Cerebellar nuclear complex (tissue), 1 donor: ENCODE measurements at places on chromosomes 1 and 21.

DNA sequence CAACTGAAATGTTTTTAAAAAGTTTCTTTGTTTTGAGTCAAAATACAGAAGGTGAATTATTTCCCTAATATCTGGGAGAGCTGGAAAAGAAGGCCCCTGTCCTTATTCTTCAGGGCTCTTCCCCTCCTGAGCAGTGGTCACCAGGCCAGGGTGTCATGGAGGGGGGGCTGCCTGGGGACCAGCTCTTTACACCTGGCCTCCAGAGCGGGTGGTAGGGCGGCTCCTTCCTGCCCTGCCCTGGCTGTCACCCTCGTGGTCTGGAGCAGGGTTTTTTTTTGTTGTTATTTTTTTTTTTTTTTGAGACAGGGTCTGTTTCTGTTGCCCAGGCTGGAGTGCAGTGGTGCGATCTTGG lies 6.6 kb downstream of the SKI start:
- no peak for DNase-seq

DNA sequence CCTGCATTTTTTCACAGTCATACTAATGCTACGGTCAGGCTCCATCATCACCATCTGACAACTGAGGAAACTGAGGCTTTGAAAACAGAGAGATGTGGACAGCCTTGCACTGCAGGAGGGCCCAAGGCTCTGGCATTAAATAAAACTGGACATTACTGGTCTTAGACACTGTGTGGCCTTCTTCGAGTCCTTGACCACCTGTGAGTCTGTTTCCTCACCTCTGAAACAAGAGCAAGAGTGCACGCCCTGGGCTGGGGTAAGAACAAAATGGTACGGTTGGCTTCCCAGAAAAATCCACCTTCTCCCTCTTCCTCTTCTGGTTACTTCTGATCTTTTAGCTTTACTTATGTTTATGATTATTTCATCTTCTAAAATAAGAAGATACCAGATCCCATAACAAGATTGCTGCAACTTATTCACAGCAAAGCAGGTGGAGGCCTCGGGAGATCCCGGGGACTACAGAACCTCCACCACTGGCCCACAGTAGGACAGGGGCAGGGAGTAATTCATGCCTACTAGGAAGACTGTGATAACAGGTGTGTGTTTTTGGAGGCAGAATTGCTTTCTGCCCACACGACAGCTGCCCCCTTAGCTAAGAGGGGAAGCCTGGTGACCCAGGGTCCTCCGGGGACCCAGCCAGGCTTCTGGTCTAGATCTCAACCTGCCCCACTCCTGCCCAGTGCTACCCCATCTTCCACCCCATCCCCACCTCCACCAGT lies 156.4 kb upstream of the EDN2 start:
- no peak for DNase-seq

DNA sequence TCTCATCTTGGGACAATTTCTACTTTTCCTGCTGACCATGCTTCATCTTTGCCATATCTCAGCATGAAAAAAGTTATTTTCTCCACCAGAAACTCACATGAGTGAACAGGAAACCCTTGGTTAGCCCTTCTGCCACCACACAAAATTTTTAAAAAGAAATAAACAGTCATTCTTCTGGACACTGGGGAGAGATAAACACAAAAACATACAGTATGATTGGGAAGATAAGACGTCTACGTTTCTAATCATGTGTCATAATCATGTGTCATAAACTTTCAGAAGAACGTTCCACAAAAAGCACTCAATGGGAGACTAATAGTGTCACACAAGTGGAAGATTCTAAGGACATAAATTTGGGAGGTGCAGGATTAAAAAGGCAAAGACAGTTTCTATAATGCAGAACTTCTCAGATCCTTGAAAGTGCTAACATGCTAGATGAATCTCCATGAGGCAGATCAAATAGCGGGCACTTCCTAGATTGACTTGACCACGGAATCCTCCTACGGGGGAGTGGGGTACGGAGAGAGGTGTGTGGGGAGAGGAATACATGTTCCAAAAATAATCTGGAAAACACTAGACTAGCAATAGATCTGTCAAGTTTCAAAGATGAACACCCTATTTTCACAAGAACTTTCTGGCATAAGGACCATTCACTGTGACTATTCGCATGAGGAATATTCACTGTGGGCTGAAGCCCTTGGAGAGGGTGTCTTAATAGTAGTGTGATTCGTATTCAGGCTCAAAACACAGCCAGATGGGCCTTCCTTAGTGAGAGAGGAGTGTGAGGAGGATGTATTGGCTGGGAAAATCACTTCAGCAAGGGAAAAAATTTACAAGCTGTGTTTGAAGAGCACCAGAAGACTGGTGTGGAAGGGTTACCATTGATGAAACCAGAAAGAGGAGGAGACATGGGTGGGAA lies 206.7 kb downstream of the SETD4 start:
- no peak for DNase-seq

DNA sequence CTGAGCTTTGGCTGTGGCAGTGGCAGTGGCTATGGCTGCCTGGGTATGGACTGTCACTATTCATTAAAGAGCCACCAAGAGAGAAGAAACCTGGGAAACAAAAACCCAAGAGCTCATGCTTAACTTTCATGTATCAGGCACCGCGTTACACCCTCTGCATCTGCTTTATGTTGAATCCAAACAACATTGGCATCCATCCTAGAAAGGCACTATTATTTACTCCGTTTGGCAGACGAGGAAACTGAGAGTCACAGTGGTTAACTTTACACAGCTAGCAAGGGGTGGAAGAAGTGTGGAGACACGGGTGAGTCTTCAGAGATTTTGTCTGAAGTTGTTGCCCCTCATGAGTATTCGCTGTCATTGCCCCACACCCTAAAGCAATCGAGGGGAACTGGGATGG lies 63.8 kb downstream of the PLXNA2 start:
- DNase-seq = no peak
